HEK293T (cell line): ENCODE measurements at places on chromosomes 13 and 19.

DNA sequence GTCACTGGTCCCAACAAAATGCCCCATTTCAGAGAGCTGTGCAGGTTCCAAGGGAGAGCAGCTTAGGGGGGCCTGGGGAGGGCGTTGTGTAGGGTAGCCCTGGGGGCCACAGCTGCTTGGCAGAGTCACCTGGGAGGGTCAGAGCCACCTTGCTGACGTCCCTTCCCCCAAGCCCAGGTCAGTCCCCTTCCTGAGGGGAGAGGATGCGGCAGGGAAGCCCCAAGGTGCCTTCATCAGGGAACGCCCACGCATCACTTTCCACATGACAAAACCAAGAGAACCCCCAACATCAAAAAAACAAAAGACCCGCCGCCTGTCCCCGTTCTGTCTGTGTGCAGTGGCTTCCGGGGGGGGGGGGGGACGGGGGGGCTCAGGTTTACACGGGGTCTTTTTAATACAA is 5.3 kb upstream of the UQCR11 start:
- DNase-seq, result no peak

- DNase-seq, result peak; percentile 54
These were observed 32.5 kb downstream of the MCF2L start for GRCh38 chr13:113001241-113002140.

- DNase-seq, result no peak
These were observed 531.7 kb upstream of the ARGLU1 start for GRCh38 chr13:107099661-107100060.

DNA sequence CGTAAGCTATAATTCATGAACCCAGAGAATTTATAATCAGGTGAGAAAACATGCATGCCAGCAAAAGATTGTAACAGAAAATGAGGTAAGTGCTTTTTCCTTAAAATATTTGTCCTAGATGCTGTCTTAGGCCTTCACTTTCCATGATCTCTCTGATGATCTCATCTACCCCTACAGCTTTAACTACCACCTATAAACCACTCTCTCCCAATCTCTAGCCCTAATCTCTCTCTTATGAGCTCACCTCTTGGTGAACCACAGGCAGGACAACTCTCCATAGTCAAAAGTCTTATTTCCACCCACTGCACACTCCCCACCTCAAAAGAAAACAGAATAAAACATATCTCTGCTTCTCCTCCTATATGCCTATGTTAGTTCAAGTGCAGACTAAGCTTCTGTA is 137.1 kb downstream of the SLC7A1 start:
- DNase-seq, result no peak

- no peak for DNase-seq
These were observed 116.2 kb upstream of the ZNF536 start for GRCh38 chr19:30255791-30256495.

DNA sequence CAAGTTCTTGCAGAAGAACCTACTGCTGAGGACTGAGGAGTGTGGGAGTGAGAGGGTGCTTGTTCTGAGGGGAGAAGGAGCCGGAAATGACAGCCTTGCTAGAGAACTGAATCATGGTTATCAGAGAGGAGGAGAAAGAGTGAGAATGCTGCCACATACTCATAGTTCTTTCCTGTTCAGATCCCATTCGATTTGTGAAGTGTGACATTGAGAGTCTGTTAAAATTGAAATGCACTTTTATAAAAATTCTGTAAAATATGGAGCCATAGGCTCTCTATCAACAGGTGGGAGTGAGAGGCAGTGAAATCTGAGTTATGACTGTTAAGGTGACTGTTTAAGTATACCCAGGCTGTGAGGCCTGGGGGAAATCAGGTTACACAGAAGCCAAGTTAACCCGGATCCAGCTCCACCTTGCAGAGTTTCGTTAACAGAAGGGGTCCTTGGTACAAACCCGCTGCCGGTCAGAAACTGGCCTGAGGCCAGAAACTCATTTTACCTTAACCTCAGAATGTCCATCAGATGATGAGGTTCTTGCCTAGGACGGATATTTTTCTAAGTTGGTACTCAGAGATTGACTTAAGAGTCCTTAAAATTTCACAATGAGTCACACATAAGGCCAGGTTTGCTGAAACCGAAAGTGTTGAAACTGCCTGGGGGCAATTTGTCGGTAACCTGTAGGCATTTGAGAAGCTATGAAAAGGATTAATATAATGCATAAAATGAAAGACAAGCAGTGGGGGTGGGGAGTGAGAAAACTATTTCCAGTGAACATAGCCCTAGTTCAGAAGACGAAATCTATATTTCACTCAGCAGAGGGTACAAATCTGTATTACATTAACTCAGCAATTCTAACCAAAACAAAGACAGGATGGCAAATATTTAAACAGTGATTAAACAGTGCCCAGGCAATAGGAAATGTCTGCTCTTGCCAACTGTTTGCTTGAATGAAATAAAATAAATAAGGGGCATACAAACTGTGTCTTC is 350.5 kb downstream of the KCNRG start:
- no peak for DNase-seq

DNA sequence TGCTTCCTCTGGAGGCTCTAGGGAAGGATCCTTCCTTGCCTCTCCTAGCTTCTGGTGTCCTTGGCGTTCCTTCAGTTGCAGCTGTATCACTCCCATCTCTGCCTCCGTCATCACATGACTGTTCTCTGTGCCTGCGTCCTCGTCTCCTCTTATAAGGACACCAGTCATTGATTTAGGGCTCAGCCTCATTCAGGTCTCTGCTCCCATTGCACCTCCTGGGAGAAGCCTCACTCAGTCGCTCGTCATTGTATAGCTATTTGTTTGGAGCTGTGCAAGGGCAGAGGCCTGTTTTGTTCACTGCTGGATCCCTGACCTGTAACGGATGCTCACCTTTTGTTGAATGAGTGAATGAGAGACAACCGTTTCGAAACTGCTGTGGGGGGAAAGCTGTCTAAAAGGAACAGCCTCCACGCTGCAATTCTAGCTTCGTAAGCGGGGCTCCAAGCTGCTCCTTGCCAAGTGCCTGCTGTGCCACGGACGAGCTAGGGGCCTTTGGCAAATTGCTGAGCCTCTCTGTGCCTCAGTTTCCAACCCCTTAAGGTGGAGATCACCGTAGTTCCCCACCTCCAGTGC is 17.2 kb downstream of the BRSK1 start:
- DNase-seq, result no peak

GRCh38 chr13:100824366-100824765 is 149.8 kb upstream of the TMTC4 start:
- no peak for DNase-seq

GRCh38 chr19:32866061-32866460 is 3.5 kb downstream of the SLC7A9 start:
- DNase-seq, result no peak

- DNase-seq, result no peak
These were observed 218.1 kb downstream of the TBC1D4 start for GRCh38 chr13:75263741-75264407.

- DNase-seq, result no peak
These were observed 318.3 kb downstream of the NDFIP2 start for GRCh38 chr13:79799059-79799867.

- no peak for DNase-seq
These were observed 18.6 kb upstream of the ZNF266 start for GRCh38 chr19:9453953-9454352.

DNA sequence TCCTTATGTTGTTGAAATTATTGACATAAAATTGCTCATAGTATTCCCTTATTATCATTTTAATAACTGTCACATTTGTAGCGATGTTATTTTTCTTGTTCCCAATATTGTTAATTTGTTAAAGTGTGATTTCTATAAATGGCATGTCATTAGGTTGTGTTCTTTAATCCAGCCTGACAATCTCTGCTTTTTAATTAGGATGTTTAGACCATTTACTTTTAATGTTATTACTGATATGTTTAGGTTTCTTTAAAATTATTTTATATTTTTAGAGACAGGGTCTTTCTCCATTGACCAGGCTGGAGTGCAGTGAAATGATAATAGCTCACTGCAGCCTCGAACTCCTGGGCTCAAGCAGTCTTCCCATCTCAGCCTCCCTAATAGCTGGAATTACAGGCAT is 408.5 kb downstream of the DLEU7 start:
- DNase-seq, result no peak

- DNase-seq, result no peak
These were observed 123.6 kb upstream of the MAB21L1 start for GRCh38 chr13:35600137-35600536.

DNA sequence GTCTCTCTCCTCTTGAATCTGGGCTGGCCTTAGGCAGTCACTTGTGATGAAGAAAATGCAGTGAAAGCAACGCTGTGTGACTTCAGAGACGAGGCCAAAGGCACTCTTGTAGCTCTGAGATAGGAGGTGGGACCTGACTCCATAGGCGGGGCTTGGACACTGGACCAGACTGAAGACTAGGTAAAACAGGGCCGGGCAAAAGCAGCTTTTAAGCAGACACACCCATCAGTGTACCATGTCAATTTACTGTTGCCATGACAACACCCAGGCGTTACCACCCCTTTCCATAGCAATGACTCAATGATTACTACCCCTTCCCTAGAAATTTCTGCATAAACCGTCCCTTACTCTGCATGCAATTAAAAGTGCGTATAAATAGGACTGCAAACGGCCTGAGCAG is 6.6 kb upstream of the EID2 start:
- DNase-seq, result no peak

GRCh38 chr13:22940736-22941135 is 240.0 kb upstream of the SGCG start:
- no peak for DNase-seq

- no peak for DNase-seq
These were observed 18.8 kb upstream of the GTF3A start for GRCh38 chr13:27405546-27406134.

DNA sequence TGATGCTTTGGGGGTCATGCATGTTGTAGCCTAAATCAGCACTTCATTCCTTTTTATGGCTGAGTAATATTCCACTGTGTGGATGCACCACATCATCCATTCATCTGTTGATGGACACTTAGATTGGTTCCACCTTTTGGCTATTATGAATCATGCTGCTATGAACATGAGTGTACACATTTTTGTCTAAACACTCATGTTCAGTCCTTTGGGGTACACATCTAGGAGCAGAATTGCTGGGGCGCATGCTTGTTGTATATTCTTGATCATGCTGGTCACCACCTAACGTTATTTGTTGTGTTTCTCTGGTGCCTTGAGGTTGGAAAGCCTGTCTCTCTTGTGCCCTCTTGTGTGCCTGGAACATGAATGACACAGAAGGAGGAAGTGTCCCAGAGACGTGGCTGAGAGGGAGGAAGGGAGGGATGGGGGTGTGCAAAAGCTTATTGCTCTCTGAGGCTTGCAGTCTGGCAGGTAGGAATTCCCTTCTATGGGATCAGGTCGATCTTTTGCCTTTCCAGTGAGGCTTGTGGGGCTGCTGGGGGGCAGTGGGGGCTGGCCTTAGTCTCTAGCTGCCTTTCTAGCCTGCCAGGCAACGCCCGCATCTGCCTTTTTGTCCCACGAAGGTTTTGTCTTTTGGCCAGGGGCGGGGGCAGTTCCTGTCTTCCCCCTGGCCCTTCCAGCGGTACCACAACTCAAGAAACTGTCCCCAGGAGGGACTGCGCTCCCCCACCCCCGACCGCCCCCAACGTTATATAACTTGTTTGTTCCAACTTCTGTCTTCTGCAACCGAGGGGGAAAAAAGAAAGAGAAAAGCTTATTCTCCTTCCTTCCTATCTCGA is 7.6 kb downstream of the KLHL26 start:
- DNase-seq, result no peak

- DNase-seq, result no peak
These were observed 33.9 kb upstream of the LATS2 start for GRCh38 chr13:21095311-21095710.
